ENCODE measurements at places on chromosomes 16 and 17.

DNA sequence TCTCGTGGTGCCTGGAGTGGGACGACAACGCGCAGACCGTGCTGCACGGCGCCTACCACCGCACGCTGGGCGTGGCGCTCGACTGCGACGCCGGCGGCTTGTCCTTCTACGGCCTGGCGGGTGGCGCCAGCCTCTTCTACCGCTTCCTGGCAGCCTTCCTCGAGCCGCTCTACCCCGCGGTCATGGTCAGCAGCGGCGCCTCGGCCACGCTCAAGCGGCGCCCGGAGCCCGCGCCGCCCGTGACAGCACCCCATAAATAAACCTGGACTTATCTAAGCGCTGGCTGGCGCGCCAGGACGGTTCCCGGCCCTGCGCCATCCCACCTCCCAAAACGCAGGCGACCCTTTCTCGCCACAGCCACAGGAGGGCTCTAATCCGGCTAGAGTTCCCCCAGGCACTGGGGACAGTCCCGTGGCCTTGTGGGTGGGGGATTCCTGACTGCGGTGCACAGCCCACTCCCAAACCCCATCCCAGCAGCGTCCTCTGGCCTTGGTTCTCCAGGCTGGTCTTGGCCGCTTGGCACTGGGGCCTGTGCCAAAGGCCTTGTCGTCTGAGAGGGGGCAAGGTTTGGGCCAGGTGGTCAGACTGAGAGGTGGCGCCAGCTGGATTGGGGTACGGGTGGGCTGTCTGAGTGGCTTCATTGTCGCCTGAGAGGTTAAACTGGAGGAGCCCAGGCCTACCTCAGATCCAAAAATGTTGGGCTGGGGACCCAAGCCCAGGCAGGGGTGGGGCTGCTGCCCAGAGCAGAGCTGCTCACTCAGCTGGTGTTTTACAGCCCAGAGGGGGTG lies 10.1 kb upstream of the SLC16A5 start:
- DNase-seq: peak; percentile 50

- no peak for DNase-seq
Observed at GRCh38 chr17:69062860-69063581, 2.3 kb upstream of the ABCA9 start.

DNA sequence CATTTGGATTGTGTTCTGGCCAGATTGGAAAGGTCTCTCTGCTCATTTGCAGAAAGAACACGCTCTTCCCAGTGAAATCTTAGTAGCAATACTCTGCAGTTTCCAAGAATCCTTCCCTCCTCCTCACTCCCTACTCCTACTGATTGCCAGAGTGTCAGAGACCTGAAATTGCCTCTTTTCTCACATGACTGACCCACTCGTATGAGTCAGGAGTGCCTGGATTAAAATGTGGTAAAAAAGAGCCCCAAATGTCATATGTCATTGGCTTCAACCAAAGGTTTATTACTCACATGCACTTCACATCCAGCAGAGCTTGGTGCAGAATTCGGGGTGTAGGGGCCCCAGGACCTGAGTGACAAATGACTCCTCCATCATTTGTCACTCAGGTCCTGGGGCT lies 39.7 kb upstream of the IRX3 start:
- no peak for DNase-seq

DNA sequence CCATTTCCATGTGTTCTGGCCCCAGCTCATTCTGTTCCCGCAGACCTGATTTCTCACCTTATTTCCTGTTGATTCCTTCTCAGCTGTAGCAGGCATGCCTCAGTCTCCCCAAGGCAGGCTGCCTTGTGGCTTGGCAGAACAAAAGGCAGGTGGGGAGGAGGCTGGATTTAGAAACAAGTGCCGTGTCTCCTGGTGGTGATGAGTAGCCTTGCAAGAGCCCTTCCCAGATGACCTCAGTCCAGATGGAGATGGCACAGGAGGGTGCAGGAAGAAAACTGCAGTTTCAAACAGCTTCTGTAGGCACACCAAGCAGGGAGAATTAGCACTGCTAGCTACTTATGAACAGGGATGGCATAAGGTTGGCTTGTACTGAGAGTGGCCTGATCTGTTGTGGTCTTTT lies 64.6 kb downstream of the ARHGAP44 start:
- DNase-seq: no peak

- DNase-seq: peak; percentile 65
Observed at GRCh38 chr16:85556456-85557082, 56.6 kb upstream of the GSE1 start.

- no peak for DNase-seq
Observed at GRCh38 chr17:29032013-29032856, 10.7 kb upstream of the PIPOX start.

- DNase-seq: peak; percentile 20
Observed at GRCh38 chr17:40219594-40220338, 662 bp downstream of the WIPF2 start.

- peak; percentile 78 for DNase-seq
Observed at GRCh38 chr16:4288148-4288921, 15.5 kb upstream of the TFAP4 start.

DNA sequence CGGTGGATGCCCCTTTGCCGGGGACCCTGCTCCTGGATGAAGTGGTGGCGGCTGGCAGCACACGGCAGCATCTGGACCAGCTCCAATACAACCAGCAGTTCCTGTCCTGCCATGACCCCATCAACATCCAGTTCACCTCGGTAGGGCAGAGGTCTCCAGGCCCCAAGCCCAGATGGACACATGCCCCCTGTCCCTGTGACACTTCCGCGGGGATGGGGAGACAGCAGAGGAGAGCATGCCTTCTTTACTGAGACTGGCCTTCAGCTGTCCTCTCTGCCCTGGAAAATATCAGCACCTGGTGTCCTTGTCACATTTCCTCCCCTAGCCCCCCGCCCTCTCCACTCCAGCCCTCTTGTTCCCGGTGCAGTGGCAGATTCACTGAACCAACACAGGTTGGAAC lies 6.2 kb downstream of the CHAD start:
- DNase-seq: no peak

- no peak for DNase-seq
Observed at GRCh38 chr16:51313198-51313597, 162.1 kb upstream of the SALL1 start.

GRCh38 chr17:82716203-82717010 lies at the start of gene FN3KRP:
FN3KRP (plus strand) TSS chr17:82716706; CDS start chr17:82716756, 50 bp downstream.
- DNase-seq: peak; percentile 94

DNA sequence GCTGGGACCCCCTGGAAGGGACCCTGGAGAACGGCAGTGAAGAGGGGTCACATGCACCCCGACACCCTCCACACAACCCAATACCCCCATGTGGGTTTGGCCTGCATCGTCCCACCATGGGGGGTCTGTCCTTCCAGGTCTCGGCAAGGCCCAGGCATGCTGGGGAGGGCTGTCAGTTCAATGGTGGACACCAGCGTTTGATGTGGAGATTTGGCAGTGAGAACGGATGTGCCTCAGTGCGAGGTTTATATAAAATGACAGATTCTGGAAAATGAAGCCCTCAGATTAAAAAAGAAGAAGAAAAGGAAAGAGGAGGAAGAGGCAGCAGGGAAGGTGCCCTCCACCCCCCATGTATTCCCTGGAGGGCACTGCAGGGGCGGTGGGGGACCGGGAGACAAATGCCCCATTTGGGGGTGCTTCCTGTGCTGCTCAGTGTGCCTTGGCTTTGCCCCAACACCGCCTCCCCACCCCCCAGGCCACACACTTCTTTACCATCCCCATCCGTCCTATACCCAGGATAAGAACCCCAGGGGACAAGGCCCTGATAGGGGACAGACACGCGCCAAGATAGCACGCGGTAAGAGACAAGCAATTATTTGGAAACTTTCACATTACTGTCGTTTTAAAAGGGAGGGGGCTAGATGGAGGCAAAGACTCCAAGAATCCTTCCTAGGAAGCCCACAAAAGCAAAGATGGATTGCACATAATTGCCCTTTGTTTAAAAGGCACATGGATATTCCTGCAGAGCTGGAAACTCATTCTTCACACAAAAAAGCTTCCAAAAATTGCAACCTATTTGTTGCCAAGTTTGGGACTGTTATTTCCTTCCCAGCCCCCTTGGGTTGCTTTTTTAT lies 21.0 kb downstream of the RBFOX3 start:
- no peak for DNase-seq

GRCh38 chr16:15639061-15639568 lies 3.8 kb downstream of the MARF1 start:
- peak; percentile 46 for DNase-seq

DNA sequence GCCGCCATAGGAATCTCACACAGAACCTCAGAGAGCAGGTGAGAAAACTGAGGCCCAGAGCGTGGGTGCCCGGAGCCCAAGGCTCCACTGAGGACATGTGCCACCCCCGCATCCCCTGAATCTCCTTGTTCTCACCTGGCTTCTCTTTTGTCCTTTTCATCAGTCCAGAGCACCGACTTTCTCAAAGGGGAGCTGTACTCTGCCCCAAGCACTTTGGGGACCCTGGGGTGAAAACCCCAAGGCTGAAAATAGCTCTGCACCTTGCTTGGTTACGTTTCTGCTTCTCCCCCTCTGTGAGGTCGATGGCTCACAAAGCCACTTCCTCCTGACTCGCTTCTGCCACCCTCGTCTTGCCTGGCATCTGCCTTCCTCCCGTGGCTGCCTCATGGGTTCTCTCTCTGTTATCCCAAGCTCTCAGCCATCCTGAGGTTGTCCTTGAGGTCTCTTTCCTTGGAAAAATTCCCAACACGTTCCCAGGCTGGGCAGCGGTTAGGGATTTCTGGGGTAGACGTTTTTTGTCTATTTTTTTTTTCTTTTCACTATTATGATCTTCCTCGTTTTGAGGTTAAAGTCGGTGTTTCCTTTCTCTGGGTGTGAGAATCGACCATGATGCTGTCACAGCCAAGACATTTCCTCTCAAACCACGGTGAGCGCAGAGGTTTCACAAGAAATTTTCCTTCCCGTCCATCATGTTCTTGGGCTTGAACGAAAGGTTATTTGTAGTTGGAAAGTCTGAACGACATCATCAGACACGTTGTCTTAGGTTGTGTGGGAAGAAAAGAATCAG lies 37.2 kb downstream of the IRF8 start:
- DNase-seq: peak; percentile 69

DNA sequence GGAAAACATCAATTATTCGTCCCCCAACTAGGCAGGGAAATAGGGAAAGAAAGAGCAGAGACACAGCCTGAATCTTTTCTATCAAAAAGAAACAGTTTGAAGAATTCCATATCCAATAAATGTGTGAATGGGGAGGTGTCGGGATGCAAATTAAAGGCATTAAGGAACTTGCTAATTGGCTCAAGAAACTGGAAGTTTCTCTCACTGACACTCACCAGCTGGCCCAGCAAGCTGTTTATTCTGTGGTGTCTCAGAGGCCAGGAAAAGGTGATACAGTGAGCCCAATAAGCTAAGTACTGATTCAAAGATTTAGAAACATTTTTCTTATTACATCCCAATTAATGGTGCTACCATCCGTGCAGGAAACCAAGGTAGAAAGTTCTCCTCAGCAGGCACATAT lies 104.4 kb upstream of the CLEC3A start:
- DNase-seq: no peak

DNA sequence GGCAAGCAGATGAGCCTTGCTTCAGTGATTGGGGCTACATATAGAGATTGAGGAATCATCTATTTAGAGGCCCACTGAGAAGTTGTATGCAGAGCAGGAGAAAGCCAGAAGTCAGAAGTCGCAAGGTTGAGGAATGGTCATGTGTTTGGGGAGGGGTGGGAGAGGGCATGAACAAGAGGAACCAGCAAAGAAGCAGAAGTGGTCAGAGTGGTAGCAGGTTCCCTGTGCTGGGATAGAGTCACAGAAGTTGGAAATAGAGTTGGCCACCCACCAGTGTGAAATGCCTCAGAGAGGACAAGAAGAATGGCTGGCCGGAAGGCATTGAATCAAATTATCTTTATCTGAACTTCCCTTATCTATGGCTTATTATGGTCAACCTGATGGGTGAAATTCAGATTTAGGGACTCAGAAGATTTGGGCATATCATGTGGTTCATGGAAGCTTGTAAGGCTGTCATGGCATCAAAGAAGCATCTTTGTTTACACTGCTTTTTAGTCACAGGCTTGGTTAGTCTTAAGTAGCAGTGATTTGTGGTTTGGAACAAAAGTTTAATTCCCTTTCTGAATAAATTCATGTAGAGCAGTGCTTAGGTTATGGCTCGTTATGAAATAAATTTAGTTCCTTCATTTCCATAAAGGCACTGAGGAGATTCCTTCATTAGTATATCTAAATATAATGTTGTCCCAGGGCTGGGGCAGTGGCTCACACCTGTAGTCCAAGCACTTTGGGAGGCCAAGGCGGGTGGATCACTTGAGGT lies 19.7 kb downstream of the MAP3K3 start:
- DNase-seq: no peak

DNA sequence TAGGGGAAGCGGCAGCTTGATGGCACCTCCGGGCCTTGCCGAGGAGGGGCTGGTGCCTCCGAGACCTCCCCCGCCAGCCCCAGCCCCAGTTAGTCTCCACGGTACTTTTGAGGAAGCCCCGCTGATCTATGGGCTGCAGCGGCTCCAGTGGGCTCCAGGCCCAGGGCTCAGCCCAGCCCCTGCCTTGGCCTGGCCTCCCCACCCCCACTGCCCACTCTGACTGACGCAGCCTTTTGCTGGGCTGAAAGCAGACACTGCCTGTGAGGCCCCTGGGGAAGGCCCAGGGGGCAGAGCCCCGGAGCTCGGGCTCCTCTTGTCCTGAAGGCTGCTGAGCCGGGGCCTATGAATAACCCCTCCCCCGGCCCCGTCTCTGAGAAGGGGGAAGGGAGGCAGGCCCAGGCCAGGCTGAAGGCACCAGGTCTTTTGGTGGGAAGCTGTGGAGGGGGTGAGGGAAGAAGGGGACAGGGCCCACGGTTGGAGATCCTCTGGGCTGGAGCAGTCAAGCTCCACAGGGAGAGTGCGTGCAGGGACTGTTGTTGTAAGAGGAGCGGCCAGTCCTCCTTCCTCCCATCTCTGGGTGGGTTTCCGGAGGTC lies 7.5 kb upstream of the SMTNL2 start:
- no peak for DNase-seq

GRCh38 chr17:9729735-9730420 lies 61.5 kb downstream of the DHRS7C start:
- DNase-seq: no peak

- no peak for DNase-seq
Observed at GRCh38 chr16:9372934-9373890, 281.8 kb downstream of the HAPSTR1 start.

DNA sequence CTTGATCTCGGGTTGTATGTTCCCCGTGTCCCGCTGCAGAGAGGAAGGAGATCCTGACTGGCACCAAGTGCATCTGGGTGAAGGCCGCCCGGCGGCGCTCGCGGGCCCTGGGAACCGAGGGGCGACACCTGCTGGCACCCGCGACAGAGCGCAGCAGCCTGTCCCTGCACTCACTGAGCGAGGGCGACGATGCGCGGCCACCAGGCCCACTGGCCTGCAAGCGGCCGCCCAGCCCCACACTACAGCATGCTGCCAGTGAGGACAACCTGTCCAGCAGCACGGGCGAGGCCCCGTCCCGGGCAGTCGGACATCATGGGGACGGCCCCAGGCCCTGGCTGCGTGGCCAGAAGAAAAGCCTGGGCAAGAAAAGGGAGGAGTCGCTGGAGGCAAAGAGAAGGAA lies 7.5 kb downstream of the BTBD17 start:
- DNase-seq: peak; percentile 39

DNA sequence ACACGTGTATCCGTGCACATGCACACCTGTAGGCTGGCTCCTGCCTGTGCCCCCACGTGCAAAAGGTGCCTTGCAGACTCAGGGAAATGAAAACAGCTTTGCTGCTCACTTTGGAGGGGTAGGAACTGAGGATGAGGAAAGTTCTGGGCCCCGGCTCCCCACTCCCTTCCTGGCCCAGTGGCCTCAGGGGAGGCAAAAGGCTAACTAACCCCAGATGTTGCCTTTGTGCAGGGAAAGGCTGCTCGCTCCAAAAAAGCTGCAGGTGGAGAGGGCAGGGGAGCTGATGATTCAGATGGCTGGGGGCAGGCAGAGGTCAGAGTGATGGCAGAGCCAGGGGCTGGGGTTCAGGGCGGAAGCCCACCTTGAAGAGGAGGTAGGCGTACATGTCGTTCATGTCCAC lies 12.4 kb downstream of the PLCD3 start:
- DNase-seq: no peak

Measured in CD4-positive, alpha-beta T cell treated with Interleukin-2 at 100 ng/mL for 4 hours (primary cell).